D341Med (cell line): ENCODE measurements at places on chromosomes 1 and 21.
A peak's percentile ranks its signal among the peaks of the same experiment; 100 is the strongest.

- DNase-seq = no peak
These were observed 92.7 kb downstream of the TENT5C start for GRCh38 chr1:117698398-117699160.

GRCh38 chr1:17011439-17012307 lies at the start of gene ATP13A2:
Gene ATP13A2, minus strand, starts transcription at chr1:17011928. Its CDS starts 190 bp downstream, at chr1:17011738.
- DNase-seq = peak; percentile 96

DNA sequence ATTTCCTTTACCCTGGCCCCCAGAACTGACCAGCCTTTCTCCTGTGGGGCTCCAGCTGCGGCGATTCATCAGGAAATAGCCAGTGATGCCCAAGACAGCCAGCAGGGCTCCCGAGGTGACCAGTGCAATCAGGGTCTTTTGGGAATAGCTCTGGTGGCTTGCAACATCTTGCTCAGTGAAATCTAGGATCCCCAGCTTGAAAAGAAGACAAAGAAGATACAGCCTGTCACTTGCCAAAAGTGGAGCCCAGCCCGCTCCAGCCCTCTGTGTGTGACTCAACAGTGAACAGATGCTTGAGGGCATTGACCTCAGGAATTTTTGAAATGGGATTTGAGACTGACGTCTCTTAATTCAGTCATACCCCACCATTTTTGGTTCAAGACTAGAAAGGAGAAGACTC lies 22.3 kb downstream of the CD34 start:
- DNase-seq = no peak

DNA sequence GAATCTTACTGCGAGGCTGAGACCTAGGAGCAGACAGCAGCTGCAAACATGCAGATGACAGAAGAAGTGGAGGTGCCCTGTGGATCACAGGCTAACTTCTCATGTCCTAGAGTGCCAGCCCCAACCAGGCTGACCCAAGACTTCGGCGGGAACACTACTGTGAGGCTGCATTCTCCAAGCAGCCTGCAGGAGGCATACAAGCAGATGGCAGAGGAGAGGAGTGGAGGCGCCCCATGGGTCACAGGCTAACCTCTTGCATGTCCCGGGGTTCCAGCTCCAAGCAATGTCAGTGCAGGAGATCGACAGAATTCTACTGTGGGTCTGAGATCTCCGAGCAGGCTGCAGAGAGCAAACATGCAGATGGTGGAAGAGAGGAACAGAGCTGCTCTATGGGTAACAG lies 98.1 kb upstream of the ZNF678 start:
- DNase-seq = no peak

DNA sequence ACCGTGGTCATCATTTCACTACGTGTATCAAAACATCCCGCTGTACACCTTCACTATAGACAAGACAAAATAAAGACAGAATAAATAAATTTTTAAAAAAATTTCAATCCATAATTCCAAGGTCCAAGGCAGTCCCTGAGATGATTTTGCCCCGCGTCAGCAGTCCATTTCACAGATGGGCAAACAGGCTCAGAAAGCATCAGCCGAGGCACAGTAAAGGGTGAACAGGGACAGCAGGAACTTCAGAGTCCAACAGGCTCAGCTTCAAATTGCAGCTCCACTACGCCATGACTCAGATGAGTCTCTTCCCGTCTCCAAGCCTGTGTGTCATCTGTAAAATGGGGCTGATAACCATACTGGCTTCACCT lies 15.0 kb downstream of the MATN1 start:
- DNase-seq = no peak

DNA sequence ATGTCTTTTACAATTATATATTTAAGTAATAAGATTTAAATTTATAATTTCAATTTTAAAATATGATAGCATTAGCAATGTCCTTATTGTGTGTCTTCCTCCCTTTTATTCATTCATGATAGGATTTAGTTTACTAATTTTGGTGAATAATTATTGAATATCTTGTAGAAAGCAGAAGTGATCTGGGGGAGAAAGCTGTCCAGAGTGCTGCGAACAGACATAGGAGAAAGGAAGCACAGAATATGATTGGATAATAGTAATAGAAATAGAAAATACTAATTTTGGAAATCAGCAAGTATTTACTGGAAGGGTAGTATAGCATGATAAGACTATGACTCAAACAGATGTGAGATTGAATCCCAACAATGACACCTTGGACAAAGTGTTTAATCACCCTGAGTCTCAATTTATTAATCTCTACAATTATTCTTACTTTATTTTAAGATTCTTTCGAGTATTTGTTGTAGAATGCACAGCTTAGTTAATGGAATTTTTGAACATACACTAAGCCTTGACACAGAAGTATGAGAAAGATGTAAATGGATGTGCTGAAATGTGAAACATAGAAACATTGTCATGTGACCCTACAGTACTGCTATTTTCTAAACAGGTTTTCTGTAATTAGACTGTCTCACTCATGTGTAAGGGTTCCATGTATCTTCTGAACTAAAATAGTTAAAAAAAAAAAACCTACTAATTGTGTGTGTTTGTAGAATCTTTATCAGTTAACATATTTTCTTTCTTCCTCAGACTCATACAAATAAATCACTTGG lies 7.9 kb downstream of the SH3GLB1 start:
- DNase-seq = no peak

DNA sequence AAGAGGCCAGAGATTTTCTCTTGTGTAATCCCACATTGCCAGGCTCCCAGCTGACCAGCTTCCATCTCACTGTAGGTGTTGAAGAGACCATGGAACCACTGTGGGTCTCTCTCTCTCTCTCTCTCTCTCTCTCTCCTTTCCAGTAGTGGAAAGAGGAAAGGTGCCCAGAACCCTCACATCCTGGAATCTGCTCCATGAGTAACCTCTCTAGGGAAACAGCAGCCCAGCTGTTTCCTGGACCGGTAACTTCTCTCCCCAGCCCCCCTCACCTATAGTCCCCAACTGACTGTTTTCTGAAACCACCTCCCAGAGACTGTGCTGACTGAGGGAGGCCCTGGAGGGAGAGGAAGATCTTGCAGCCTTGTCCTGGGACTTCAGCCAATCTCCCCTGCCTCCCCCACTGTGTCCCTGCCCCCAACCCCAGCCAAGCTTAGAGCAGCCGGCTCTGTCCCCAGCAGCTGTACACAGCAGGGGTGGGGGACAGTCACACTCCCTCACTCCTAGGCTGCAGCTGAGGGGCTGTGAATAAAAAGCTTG lies 20.6 kb upstream of the SLC45A3 start:
- no peak for DNase-seq

GRCh38 chr1:20386323-20387081 lies 95.8 kb downstream of the VWA5B1 start:
- DNase-seq = peak; percentile 66

- no peak for DNase-seq
These were observed 1034.1 kb upstream of the PRMT6 start for GRCh38 chr1:106022312-106022902.

DNA sequence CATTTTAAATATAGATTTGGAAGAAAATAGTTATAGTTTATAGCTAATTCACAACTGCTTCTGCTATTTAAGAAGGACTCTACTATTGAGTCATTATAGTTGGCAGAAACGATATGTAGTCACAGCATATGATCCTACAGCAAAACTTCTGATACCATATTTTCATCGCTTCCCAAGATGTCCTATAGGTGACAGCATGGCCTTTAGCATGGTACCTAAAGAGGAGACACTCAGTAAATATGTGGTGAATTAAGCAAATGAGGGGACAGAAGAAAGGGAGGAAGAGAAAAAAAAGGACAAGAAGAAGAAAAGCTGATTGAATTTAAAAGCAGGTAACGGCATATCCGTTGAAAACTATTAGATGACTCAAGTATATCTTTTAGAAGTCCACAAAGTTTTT lies 77.2 kb downstream of the PTGER3 start:
- DNase-seq = no peak

DNA sequence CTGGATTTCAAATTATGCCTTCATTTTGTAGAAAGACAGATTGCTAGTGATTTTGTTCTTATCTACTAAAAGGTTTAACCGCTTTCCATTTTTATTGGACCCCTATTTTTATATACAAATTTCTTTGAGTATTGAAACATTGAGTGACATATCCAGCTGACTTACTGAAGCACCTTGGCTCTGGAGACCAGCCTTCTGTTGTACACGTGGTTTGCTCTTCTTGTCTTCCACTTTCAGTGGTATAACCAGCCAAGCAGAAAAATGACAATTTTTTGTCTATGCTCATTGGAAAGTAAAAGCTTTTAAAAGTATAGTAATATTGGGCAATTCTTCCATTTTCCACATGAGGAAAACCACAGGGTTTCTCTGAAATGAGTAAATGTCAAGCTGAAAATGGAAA lies 4.4 kb downstream of the F13B start:
- DNase-seq = no peak

DNA sequence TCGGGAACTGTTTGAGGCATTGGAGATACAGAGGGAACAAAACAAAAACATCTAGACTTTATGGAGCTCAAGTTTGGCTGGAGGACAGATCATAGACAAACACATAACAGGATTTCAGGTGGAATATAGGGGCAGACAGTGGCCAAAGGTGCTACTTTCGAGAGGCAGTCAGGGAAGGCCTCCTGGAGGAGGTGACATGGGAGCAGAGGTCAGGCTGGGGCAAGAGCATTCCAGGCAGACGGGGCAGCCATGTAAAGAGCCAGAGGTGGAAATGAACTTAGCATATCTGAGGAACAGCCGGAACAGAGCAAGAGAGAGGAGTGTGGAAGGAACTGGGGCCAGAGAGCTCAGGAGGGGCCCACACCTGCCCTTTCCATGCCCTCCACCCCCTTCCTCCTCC lies 122.3 kb downstream of the DMRTB1 start:
- no peak for DNase-seq

DNA sequence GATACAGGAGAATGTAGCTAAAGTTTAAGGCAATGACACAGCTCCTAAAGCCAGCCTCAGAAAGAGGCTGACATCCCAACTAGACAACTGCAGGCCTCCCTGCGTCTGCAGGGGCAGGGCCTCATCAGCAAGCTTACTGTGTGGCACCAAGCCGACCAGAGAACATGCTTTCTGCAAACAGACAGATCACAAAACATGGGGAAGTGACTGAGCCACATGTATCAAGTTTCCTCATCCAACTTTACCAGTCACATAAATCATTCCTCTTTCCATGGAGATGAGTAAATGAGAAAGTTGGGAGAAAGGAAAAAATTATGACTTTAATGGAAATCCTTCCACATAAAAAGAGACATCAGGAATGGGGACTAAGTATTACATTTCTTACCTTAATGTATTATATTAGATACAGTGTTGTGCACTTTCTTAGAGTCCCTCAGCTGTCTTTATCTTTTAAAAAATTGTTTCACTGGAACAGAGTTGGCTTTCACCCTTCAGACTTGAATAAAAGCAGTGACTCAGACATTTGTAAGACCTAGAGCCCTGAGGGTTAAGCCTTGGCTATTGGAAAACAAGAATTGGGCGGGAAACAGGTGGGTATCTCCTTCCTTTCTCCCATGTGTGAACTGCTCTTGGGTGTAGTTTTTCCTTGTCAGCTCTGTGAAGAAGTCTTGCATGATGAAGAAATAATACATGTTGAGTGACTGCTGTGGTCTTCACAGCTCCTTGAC lies 305.7 kb upstream of the SNX7 start:
- DNase-seq = no peak

GRCh38 chr1:78289603-78290002 lies 201.2 kb upstream of the PTGFR start:
- no peak for DNase-seq

- peak; percentile 80 for DNase-seq
These were observed 1.8 kb downstream of the NPPA start for GRCh38 chr1:11845641-11846335.

GRCh38 chr1:5513179-5513578 lies 479.0 kb downstream of the NPHP4 start:
- no peak for DNase-seq

DNA sequence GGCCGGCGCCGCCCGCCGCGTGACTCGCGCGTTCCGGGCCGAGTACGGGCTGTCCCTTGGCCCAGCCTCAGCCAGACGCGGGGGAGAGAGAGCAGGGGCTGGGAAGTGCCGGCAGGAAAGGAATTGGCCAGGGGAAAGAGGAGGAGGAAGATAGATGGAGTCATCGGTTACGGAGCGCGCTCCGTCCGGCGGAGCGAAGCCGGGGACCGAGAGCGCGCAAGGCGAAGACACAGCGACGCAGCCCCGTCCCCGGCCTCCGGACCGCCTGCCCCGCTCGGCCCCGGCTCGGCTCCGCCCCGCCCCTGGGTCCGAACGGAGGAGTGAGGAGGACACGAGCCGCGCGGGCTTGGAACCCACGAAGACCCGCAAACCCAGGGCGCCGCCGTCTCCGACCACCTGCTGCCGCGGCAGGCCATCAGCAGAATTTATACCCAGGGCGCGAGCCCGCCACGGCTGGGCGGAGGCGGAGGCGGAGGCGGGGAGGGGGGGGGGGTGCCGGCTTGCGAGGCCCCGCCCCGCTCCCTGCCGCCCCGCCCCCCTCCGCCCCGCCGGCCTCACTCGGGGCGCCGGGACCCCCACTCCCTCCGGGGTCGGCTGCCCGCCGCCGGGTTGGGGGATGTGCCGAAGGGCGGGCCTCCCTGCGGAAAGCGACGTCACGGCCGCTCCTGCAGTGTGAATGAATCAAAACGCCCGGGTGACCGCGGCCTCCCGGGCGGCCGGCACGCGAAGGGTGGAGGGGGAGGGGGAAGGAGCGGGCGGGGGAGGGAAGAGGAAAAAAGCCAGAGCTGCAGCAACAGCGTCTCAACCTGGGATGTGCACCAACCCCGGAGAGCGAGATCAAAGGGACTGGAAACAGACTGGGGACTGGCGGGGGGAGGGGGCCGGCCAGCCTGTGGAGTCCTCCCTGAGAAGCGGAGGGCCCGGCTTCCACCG lies at the start of gene LHX4:
LHX4 (plus strand) TSS at position 782 of the 933 bp plus-strand sequence. CDS start 266 bp downstream, outside the sequence.
- DNase-seq = peak; percentile 89

GRCh38 chr1:223133306-223133823 lies 9.7 kb downstream of the TLR5 start:
- no peak for DNase-seq

GRCh38 chr1:157367870-157368269 lies 184.4 kb downstream of the FCRL5 start:
- no peak for DNase-seq

GRCh38 chr1:85048296-85049064 lies at the start of gene MCOLN3:
Gene MCOLN3, minus strand, starts transcription at chr1:85048500. Its CDS starts 3,140 bp downstream, at chr1:85045360.
- DNase-seq = peak; percentile 75

DNA sequence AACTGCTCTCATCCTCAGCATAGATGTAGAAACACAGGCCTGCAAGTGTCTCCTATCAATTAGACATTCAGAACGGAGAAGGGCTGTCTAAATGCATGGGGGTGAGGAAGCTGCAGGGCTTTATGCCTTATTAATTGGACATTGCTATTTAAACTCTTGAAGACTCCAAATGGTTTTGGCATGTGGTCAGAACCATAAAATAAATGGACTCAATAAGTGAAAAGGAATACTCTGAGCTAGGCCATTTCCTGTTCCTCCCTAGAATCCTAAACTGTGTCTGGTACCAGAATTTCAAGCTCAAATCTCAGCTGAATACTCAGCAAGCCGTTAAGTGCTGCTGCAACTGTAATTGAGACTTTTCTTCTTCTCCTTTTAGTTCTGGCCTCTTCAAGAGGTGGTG lies 80.4 kb upstream of the C1orf87 start:
- DNase-seq = no peak

GRCh38 chr1:221405146-221405545 lies 336.7 kb downstream of the DUSP10 start:
- no peak for DNase-seq

- DNase-seq = no peak
These were observed 516.9 kb downstream of the ADGRL2 start for GRCh38 chr1:82317671-82318070.
